Activated naive CD4-positive, alpha-beta T cell treated with anti-CD3 and anti-CD28 coated beads, Interleukin-2, amount 50 U/mL, for 16 hours (primary cell): ENCODE measurements at places on chromosomes 5 and 9.

DNA sequence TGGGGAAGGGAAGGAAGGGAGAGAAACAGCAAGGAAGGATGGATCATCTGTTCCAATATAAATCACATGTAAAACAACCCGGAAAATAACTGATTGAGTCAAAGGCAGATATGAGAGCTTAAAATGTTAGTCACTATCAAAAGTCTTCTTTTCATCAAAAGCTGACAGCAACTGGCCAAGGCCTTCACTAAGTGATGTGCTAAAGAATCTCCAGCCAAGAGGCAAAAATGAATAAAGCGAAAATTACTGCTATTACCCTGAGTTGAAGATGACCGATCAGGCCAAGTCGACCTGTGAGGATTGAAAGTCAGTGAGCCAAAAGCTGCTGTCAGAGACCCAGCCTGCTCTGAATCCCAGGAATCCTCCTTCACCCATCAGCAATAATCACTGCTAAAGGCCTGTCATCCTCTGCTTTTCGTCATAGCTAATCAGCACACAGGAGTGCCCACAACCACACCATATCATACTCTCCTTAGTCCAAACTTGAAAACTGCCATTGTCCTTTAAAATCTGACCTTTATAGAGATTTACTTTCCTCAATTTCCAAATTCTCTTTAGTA, 736.9 kb downstream of the TLE1 start:
- no peak for DNase-seq

DNA sequence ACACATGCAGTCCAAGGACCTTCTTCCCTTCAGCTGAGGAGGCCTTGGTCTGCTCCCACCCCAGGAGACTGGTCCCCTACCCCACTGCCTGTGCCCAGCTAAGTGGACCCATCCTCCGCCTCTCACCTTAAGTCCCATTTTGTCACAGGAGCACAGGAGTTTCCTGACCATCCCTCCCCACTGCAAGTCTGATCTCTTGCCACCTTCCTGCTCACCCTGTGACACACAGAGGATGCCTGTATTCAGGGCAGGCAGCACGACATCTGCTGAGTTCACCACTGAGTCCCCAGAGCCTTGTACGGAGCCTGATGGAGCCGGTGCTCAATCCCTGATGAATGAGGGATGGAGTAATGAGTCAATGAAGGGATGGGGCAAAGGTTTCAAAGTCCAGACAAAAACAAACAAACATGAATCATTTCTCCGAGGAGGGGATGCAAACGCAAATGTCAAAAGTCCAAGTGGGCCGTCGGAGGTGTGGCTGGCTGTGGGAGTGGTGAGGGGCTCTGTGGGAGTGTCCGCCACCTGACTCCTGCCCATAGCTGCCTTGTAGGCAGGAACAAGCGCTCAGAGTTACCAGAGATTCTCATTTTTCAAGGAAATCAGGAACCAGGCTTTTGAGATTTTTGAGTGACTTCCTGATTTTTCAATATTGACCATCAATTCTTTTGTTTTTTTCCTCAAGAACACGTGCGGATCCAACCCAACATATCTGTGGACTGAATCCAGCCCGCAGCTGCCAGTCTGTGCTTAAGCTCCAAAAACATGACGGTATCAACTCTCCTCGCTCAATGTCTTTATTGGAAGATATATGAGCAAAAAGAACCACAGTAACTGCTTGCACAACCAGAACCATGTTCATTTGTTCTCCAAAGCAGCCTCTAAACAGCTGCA, 4.4 kb downstream of the RAPGEF1 start:
- no peak for DNase-seq

DNA sequence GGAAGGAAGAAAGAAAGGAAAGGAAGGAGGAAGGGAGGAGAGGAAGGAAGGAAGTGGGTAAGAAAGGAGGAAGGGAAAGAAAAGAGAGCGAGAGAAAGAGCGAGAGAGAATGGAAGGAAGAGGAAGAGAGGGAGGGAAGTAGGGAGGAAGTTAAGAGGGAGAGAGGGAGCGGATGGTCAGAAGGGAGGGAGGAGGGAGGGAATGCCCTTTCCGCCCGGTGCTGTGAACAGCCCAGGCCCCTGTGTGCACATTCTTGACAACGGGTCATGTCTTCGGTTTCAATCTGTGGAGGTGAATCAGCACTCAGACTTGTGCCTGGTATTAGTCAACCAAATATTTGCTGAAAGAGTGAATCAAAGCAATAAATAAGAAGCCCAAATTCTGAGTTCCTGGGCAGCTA, 39.2 kb downstream of the PRUNE2 start:
- DNase-seq = no peak

- no peak for DNase-seq
These were observed 35.2 kb downstream of the MVB12B start for GRCh38 chr9:126361810-126362238.

DNA sequence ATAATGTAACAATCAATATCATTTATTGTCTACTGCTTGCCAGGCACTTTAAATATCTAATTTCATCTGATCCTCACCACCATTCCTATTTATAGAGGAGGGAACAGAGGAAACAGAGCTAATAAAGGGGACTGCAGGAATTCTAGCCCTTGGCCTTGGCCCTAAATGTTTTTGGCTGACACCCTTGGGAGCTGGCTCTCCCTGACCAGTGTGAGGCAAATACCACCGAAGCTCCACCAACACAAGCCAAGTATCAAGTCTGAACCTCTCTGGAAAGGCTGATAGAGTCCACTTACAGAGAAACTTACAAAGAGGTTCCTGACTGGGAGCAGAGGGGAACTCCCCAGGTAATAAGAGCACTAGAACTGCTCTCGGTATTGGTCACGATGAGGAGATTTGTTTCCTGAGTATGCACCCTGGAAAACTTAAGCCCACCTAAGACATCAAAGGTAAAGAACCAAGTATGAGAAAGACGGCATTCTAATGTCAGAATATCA, 243.1 kb upstream of the PANK3 start:
- no peak for DNase-seq

- DNase-seq = no peak
These were observed 240.3 kb upstream of the NREP start for GRCh38 chr5:111997308-111997707.

DNA sequence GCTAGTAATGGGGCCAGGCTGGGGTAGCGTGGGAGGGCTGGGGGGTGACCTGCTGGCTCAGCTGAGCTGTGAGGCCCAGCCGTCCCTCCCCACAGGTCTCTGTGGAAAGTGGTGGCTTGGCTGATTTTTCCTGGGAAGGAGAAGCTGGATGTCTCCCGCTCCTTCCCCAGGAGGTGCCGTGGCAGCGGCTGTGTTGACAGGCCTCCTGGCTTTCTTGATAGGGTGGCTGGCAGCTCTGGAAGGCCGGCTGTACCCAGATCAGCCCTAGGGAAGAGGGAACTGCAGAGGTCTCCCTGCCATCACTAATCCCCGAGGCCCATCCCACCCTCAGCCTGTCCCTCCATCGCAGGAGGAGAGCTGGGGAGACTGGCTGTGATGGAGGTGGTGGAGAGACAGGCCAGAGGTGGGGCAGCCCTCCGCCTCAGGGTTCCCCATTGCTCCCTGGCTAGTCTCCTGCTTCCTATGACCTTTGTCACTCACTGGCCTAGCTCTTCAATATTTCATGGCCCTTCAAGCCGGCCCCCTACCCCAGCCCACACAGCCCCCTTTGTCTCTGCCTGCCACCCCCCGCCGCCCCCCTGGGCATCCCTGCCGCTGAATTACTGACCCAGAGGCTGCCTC, 6.8 kb downstream of the CXXC5 start:
- DNase-seq = no peak

DNA sequence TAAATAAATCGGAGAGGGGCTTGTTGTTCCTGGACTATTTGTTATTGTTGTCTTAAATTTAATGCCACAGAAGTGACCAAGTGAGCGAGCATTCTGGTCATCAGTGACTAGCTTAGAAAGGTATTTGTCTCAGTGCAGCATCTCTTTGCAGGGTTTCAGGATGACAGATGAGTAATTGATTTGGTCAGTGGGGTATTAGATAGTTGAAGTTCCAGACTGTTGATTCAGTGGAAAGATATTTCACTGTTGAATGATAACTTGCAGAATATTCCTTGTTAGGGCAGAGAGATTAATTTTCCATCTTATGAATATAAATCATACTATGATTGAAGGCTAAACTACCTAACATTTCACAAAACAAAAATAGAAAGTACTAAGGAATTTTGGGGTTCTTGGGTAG, 122.4 kb downstream of the TRIO start:
- DNase-seq = no peak

DNA sequence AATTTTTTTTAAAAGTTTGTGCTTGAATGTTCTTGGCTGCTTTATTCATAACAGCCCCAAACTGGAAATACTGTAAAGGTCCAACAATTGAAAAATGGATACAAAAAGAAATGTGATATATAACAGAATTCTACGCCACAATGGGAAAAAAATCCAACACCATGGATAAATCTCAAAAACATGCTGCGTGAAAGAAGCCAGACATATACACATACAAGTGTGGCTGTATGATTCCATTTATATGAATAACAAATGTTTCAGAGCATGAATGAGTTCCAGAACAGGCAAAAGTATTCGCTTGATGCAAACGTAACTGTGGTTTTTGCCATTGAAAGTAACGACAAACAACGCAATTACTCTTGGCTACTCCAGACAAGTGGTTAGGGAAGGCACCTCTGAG, 7.2 kb upstream of the SFXN1 start:
- DNase-seq = no peak

- no peak for DNase-seq
These were observed 25.5 kb upstream of the TIFAB start for GRCh38 chr5:135477613-135478066.

DNA sequence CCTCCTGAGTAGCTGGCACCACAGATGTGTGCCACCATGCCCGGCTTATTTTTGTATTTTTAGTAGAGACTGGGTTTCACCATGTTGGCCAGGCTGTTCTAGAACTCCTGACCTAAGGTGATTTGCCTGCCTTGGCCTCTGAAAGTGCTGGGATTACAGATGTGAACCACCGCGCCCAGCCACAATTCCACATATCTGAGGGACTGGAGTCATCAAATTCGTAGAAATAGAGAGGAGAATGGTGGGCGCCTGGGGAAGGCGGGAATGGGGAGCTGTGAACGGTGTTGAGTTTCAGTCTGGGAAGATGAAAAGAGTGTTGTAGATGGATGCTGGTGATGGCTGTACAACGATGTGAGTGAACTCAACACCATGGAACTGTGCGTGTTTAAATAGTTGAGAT, 1.9 kb upstream of the ABO start:
- no peak for DNase-seq

DNA sequence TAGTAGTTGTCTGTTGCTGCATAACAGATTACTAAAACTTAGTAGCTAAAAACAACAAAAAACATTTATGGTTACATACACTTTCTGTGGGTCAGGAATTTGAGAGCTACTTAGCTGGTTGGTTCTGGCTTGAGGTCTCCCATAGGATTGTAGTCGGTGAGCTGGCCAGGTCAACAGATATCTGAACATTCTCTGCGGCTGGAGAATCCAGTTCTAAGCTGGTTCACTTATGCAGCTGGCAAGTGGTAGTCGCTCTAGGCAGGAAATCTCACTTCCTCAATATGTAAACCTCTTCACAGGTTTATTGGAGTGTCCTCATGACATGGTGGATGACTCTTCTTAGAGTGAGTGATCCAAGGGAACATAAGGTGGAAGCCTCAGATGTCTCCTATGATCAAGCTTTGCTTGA, 65.7 kb upstream of the TNFAIP8 start:
- no peak for DNase-seq

- no peak for DNase-seq
These were observed 173.9 kb downstream of the AOPEP start for GRCh38 chr9:94900222-94901018.

DNA sequence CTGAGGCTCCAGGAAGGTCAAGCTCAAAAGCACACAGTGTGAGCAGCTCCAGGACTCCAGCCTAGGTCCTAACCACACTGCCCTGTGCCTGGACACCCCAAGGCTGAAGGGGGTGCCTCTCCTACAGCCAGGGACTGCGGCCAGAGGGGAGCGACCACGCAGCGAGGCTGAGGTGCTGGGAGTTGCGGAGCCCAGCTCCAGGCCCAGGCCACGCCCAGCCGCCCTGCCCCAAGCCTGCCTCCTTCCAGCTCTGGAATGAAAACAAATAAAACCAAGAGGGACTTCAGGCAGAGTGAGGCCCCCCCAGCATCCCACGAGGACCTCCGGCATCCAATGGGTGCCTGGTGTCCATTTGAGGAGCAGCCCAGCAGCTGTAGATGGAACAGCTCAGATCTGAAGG, 15.2 kb downstream of the VAV2 start:
- DNase-seq = peak; percentile 2

DNA sequence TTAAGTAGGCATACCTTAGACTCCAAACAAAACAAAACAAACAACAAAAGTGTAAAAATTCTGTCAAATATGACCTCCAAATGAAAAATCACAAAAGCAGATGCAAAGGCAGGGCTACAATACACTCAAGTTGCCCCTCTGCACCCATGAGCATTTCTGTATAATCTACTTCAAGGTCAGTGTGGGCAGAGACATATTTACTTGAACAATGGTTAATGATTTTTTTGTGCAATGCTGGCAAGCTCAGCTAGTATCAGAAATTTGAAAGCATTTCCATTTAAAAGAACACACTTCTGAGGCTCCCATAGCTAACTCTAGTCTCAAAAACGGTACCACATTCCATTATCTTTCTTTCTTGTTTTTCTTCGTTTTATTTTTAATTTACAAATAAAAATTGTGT, 57.9 kb downstream of the PLCXD3 start:
- no peak for DNase-seq

DNA sequence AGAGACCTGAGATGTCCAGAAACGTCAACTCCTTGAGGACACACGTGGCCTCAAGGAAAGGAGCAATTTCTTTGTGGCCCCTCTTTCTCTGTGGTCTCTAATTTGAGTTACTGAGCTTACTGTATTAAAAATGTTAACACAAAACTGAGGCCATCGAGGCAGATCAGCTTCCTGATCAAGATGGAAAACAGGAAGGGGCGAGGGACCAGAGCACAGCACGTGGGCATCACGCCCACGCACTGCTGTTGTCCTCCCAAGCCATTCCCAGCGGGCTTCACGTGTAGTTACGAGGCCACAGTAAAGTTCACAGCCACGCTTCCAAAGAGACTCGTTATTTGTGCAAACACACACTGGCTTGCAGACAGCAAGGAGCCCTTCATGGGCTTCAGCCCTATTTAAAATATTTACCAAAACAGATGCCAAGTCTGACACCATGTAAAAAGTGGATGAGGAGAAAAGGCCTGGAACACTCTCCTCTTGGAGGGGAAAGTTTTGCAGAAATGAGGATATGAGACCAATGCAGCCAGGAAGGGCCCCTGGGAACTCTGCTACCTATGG, 149.5 kb downstream of the ROR2 start:
- no peak for DNase-seq

GRCh38 chr5:105840800-105841199, 1829.9 kb downstream of the EFNA5 start:
- DNase-seq = no peak

DNA sequence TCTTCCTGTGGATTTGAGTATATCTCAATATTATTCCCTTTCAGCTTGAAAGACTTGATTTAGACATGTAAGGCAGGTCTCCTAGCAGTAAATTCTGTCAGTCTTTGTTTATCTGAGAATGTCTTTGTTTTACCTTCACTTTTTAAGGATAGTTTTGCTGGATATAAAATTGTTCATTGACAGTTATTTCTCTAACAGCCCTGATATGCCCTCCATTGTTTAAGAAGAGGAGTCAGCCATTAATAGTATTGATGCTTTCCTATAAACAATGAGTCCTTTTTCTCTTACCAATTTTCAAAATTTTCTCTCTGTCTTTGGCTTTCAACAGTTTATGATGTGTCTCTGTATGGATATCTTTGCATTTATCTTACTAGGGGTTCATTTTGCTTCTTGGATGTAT, 163.5 kb upstream of the ANKRD55 start:
- DNase-seq = no peak
